Mammary epithelial cell (primary cell): ENCODE measurements at places on chromosomes 6 and 20.

DNA sequence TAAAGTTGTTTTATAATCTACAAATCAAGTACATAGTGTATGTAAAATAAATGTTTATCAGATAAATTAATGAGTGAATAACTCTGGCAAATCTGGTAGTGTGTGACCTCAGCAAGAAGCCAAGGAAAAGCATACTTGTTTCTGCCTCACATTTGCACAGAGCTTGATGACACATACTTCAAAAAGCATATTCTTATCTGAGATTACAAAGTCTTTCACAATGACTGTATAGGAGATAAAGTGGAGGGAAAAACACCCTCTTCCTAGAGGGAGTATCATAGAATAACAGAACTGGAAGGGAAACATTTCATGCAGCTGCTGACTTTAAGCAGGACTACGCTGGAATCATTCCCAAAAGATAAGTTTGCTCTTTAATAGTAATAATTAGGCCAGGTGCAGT lies 28.1 kb upstream of the AKAP7 start:
- DNase-seq = peak; percentile 18

GRCh38 chr20:1430004-1430451 lies 36.6 kb downstream of the NSFL1C start:
- no peak for DNase-seq

- no peak for DNase-seq
These were observed 829.3 kb upstream of the FLRT3 start for GRCh38 chr20:15166744-15167143.

- no peak for DNase-seq
These were observed 64.5 kb upstream of the DST start for GRCh38 chr6:56706981-56707726.

DNA sequence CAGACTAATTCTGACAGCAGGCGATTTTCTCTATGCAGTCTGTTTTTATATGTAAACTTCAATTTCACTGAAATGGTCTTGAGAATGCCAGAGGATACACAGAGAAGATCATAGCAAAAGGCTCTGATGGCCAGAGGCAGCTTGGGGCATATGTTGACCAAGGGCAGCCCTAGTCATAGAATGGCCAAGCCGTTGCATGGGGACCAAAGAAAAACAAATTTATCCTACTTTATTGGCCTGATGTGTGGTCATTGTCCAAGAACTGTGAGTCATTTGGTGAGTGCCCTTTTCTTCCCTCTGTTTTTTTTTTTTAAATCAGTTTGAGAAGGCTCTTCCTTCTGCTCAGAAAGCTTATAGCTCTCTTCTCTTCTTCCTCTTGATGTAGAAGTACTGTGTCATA lies 5.8 kb downstream of the HDGFL1 start:
- no peak for DNase-seq

- DNase-seq = peak; percentile 40
These were observed 201.6 kb downstream of the ISM1 start for GRCh38 chr20:13422637-13423036.

- DNase-seq = no peak
These were observed 155.9 kb upstream of the INSM1 start for GRCh38 chr20:20211988-20212518.

DNA sequence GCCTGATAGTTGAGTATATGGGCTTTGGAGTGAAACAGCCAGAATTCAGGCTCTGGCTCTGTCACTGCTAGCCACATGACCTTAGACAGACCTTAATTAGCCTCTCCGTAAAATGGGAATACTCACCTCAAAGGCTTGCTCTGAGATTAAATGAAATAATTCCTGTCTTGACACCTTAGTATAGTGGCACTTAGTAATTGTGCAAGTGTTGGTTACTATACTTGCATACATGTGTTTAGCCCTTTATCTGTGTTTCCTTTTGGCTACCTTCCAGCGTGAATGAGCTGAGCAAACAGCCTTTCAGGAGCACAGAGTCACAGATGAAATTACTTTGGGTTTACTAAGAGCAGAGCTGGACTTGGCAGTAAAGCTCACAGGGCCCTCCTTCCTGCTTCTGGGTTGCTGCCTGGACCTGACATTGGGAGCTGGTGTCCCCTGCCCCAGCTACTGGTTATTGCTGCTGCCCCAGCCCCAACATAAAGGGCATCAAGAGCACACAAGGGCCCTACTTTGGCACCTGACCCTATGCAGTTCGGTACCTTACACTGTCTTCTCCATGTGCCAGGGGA lies 32.8 kb downstream of the CD164 start:
- DNase-seq = peak; percentile 30

DNA sequence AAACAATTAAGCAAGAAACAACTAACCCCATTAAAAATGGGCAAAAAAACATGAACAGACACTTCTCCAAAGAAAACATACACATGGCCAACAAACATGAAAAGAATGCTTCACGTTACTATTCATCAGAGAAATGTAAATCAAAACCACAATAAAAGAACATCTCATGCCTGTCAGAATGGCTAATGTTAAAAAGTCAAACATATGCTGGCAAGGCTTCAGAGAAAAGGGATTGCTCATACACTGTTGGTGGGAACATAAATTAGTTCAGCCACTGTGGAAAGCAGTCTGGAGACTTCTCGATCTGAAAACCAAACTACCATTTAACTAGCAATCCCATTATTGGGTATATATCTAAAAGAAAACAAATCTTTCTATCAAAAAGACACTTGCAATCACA lies 217.5 kb downstream of the TINAG start:
- peak; percentile 70 for DNase-seq

DNA sequence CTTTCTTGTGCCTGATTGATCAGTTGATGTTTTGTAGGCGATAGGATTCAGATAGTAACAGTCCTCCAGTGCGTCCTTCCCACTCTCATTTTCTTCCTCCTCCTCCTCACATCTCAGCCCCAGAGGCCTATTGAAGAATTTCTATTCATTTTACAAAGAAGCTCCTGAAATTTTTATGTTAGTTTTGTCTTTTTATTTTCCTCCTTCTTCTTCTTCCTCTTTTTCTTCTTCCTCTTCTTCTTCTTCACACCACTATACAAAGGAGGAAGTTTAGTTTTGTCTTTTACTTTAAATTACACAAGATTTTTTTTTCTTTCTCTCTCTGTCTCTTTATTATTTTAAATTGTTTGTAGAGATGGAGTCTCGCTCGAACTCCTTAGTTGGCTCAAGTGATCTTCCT lies 19.1 kb downstream of the BTN2A1 start:
- no peak for DNase-seq
